ENCODE measurements at places on chromosomes 4 and X. TPM values are rescaled to one million over a fixed set of nuclear protein-coding genes. Genes with fewer than 3 reads are reported as not detected.

GRCh38 chr4:39369301-39369700 is 3.1 kb upstream of the RFC1 start:
- no peak for DNase-seq

The AKAP4 gene
- not detected for total RNA-seq

- no peak for DNase-seq
These were observed 52.4 kb upstream of the TMEM33 start for GRCh38 chr4:41882625-41883347.

DNA sequence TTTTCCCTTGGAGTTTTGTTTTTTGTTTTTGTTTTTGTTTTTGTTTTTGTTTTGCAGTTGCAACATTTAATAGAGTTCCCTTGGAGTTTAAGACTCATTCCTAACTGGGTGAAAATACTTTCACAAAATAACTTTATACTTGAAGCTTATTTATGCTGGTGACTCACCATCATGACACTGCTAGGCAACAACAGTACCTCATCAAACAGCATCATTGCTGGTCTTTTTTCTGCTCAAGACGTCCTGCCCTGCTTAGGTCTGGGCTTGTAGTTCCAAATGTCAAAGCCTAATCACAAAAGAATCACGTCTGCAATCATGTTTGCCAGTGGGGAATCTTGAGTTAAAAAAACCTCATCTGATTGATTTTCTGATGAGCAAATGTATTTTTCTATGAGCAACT is 105.7 kb upstream of the PRPS2 start:
- no peak for DNase-seq

- no peak for DNase-seq
These were observed 39.3 kb downstream of the GASK1B start for GRCh38 chr4:158133551-158133950.

DNA sequence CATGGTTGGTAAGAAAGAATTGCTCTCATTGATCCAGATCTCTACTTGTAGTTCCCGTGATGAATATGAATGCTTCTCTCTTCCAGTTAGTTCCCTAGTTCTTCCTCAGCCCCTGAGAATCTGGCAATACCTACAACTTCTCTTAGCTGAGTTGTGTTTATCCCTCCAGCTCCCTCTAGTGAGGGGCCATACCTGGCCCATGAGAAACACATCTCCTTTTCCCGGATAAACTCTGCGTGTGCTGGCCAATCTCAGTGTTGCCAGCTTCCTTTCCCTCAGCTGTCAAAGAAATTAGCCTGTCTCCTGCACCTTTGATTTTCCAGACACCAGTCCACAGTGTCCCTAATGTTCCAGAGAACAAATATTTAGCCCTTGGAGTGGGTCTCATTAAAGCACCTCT is 5.7 kb downstream of the CBLL2 start:
- DNase-seq, result no peak

The TNIP3 gene
- 0.38 TPM for total RNA-seq

DNA sequence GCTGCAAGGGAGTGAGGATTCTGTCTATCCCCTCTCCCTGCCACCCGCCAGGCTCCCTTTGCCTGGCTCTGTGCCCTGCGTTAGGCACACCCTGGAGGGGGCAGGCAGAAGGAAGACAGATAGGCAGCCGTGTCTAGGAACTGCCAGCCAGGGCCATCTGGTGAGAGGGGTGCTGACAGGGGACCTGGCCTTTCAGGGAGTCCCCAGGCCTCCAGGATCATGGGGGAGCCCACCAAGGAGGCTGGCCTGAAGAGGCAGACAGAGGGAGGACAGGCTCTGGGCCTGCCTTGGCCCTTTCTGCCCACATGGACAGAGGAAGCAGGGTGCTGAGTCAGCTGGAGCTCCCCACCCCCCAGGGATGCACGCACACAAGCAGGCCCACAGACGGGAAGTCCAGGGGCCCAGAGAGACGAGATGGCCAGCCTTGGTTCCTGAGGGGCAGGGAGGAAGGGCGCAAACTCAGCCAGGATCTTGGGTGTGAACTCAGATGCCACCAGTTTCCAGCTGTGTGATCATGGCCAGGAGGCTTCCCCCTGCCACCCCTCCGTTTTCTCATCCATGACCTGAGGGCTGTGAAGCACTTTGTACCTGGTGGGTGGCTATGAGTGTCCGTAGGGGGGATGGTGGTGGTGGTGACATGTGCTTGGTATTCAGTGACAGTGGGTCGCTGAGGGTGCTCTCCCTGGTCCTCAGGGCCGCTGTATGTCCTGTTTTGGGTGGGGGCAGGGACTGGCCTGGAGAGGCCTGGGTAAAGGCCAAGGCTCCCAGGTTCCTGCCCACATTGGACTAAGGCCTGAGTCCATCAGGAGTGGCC is 1.8 kb downstream of the SH3BP2 start:
- DNase-seq, result peak; percentile 86

DNA sequence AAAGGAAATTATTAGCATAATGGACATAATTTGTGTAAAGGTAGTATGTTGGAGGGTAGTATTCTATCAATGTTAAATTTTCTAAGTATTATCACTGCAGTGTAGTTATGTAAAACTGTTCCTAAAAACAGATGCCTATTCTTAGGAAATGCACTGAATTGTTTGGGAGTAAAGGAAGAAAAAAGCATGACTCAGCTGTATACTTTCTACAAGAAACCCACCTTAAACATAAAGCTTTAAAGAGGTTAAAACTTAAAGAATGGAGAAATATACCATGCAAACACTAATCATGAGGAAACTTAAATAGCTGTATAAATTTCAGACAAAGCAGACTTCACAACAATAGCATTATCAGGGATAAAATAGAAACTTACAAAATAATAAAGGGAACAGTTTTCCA is 292.9 kb downstream of the ANTXR2 start:
- DNase-seq, result no peak

DNA sequence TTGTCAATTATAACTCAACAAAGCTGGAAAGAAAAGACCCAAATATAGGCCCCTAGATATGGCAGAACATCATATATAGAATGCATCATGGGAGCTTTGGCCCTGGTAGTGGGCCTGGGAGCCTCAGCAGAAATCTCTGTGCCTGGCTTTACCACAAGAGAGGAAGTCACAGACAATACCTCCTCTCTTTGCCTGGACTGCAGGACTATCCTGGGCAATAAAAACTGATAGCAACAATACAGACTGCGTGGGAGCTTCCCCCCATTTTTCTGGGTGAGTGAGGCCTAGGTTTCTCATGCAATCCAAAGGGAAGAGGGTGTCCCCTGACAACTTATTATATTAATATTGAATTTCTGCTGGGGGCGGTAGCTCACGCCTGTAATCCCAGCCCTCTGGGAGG is 64.0 kb upstream of the NFKB1 start:
- DNase-seq, result no peak

DNA sequence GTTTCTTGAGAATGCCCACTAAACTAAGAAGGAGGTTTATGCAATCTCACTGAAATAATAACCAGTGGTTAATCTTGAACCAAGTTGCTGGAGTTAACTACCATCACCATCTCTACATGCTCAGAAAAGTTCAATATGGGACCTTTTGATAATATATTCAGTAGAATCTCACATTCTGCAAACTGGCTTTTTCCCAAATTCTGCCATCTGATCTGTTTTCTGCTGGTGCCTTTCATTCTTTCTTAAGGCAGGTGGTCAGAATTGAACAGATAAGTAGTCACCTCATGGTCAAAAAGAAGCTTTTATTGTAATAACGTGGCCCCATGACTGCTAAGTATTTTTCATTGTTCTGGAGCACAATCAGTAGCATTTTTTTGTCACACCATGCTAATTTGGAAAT is 229.0 kb upstream of the GK2 start:
- no peak for DNase-seq

- DNase-seq, result no peak
These were observed 258.6 kb downstream of the FAT4 start for GRCh38 chr4:125573368-125573767.

DNA sequence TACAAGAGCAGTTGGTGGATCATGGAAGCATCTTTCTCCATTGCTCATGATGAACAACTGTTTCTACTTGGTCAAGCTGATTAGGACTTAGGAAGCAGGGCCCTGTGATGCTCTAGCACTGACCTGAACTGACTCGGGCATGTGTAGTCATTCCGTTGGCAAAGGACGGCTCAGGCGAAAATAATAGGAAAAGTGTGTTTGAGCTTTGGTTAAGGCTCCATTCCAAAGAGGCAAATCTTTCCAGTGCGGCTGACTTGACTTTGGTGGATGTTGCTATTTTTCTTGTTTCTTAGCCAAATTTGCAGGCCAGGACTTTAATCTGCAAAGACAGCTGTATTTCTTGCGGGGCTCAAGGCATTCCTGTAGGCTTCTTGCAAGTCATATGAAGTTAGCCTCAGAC is 39.5 kb downstream of the ZNF518B start:
- no peak for DNase-seq

The CYLC1 gene
- not detected for total RNA-seq
